ENCODE measurements at places on chromosomes 5 and 9.

DNA sequence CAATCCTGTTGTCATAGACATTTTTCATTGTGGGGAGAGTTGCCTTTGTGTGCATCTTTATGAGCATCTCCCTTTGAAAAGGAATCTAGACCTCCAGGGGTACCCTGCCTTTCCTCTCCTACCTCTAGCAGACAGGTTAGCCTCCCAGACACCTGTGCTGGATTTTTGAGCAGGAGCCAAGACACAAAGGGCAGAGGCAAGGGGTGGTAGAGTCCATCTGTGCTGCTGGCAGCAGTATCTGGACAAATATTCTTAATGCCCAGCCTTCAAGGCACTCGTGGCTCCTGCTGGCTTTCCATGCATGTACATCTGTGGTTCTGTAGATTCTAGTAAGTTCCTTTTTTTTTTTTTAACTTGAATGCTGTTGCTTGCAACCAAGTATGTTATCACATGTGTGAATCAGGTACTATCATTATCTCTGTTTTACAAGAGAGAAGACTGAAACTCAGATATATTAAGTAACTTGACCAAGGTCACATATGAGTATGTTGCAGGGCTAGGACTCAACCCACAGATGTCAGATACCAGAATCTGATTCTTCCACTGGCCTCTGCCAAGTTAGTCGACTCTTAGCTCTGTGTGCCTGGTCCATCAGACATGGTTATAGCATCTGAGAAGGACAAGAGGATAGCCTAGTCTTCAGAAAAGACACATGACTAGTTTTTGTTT lies 32.9 kb upstream of the GPR151 start:
- H3K36me3 ChIP-seq = no peaks in the 10 kb centered on the region
- H3K4me3 ChIP-seq = no peak overlapping the region
- H3K4me1 ChIP-seq = no peaks in the 10 kb centered on the region
- H3K27ac ChIP-seq = no peak overlapping the region

- no peak for DNase-seq
- H3K27ac ChIP-seq = no peak overlapping the region
- no peak overlapping the region for H3K4me3 ChIP-seq
- H3K27me3 ChIP-seq = no peaks in the 10 kb centered on the region
These were observed 205.2 kb downstream of the PIK3R1 start for GRCh38 chr5:68420476-68421344.

DNA sequence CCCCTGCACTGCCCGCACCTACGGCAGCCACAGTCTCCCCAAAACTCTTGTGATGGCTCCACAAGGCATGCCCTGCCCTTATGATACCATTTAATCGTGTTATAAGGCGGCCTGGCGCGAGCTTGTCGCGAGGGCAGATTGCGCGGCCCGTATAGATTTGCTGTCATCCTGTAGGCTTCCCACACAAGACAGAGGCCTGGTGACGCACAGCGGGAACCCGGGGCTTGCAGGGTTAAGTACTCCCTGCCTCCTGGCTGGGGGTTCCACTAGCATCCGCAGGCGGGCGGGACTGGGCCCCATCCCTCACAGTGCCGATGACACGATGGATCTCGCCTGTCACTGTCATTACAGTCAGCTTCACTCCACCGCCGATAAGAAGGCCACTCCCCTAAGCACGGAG lies 364.9 kb upstream of the IRX2 start:
- no peak for DNase-seq
- no peaks in the 10 kb centered on the region for H3K27me3 ChIP-seq
- no peaks in the 10 kb centered on the region for H3K4me1 ChIP-seq
- H3K4me3 ChIP-seq = no peak overlapping the region
- no peak overlapping the region for H3K27ac ChIP-seq

DNA sequence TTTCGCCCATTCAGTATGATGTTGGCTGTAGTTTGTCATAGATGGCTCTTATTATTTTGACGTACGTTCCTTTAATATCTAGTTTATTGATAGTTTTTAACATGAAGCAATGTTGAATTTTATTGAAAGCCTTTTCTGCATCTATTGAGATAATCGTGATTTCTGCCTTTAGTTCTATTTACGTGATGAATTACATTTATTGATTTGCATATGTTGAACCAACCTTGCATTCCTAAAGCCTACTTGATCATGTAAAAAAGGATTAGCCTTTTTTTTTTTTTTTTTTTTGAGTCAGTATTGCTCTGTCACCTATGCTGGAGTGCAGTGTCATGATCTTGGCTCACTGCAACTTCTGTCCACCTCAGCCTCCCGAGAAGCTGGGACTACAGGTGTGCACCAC lies 25.1 kb downstream of the ITK start:
- no peak for DNase-seq
- H3K27me3 ChIP-seq = no peaks in the 10 kb centered on the region
- peaks cover 10% of the 10 kb centered on the region for H3K4me1 ChIP-seq
- H3K27ac ChIP-seq = no peak overlapping the region

All from DND-41 (cell line).